Activated CD8-positive, alpha-beta memory T cell treated with anti-CD3 and anti-CD28 coated beads for 4 hours (primary cell): ENCODE measurements at places on chromosomes 4 and X.

DNA sequence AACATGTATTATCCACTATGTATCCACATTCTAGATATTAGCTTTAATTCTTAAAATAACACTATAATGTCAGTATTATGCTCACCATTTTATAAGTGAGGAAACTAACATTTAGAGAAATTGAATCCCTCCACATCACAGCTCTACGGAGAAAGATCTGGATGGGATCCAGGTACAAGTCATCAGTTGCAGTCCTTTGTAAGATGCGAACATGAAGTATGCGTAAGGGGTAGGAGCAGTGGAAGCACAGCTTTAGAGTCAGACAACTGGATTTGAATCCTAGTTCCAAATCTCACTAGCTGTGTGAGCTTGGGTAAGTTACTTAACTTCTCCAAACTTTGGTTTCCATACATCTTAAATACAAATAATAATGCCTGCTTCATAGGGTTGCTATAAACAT is 162.5 kb downstream of the ATP10D start:
- no peak for DNase-seq

DNA sequence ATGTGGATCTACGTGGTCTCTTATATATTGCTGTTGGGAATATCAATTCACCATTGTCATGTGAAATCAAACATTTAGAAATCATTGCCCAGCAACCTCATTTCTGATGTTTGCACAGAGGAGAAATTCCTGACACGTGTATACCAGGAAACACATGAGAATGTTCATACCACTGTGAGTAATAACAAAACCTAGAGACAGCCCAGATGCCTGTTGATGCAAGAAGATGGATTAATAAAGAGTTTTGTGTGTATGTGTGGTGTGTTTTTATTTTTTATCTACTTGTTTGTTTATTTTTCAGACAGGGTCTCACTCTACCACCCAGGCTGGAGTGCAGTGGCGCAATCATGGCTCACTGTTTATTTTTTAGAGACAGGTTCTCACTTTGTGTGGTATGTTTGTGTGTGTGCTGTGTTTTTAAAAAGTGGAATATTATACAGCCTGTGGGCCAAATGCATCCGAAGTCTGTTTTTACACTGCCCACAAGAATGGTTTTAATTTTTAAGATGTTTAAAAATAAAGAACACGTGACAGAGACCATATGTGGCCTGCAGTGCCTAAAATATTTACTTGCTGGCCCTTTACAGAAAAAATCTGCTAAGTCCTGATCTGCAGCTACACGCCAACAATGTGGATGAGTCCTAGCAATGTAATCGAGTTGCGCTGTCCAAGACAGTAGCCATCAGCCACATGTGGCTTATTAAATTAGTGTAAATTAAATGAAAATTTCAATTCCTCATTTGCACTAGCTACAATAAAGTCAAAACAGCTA is 39.2 kb downstream of the TXLNG start:
- DNase-seq = no peak

DNA sequence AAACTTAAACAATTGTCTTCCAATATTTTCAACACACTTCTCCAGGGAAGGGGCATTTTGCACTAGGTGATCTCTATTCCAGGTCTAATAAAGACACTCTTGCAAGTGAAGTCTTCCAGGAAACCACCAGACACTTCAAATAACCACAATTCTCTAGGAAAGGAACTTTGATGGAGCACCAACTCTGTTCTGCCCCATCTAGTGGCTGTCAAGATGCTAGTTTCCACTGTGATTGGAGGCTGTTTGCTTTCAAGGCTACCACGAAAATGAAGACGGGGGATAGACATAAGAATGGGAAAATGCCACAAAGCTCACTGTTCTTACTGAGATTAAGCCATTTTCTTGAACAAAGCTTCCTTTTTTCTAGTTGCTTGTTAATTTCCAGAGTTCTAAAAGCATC is 100.6 kb upstream of the F9 start:
- no peak for DNase-seq

- no peak for DNase-seq
Measured at GRCh38 chr4:86122404-86122803, 237.4 kb downstream of the MAPK10 start.
